A549 treated with dexamethasone at 1 μM for 4 hours (cell line): ENCODE measurements at places on chromosomes 11 and 22. TPM values are rescaled to one million over a fixed set of nuclear protein-coding genes. Genes with fewer than 3 reads are reported as not detected.

The AQP11 gene
- total RNA-seq = 0.89 to 1.3 TPM (median 1.2 TPM) in 5 replicates

The FXYD2 gene
- 12.8 to 19.6 TPM (median 15.6 TPM) in 5 replicates for total RNA-seq

The SULT4A1 gene
- 0.07 TPM in 1 of 5 replicates, not detected in the others for total RNA-seq

The MUC2 gene
- 0.03 to 0.40 TPM (median 0.13 TPM) in 5 replicates for total RNA-seq

The SLC5A1 gene
- 0.02 to 0.11 TPM (median 0.07 TPM) in 5 replicates for total RNA-seq

The OR52N4 gene
- total RNA-seq = not detected in 5 replicates

The LRRC75B gene
- total RNA-seq = 5.2 to 8.2 TPM (median 7.0 TPM) in 5 replicates

The ZFTA gene
- total RNA-seq = 3.8 to 5.6 TPM (median 5.1 TPM) in 5 replicates

The NNMT gene
- total RNA-seq = 282 to 357 TPM (median 321 TPM) in 5 replicates

The ST14 gene
- 0.06 to 0.26 TPM (median 0.09 TPM) in 5 replicates for total RNA-seq

The SHANK3 gene
- total RNA-seq = 2.5 to 5.6 TPM (median 4.2 TPM) in 5 replicates

The TBX1 gene
- total RNA-seq = 2.0 to 5.2 TPM (median 4.1 TPM) in 5 replicates

The SMCO4 gene
- total RNA-seq = 21.5 to 26.9 TPM (median 21.5 TPM) in 5 replicates

The CHRDL2 gene
- total RNA-seq = 3.1 to 5.0 TPM (median 4.4 TPM) in 5 replicates

The BIK gene
- 1.2 to 2.2 TPM (median 1.6 TPM) in 5 replicates for total RNA-seq

The DDTL gene
- total RNA-seq = 1.4 to 2.3 TPM (median 1.6 TPM) in 5 replicates

The SLC22A9 gene
- not detected in 5 replicates for total RNA-seq
